Fibroblast of the aortic adventitia (primary cell): ENCODE measurements at places on chromosomes 13 and 19. TPM values are rescaled to one million over a fixed set of nuclear protein-coding genes. Genes with fewer than 3 reads are reported as not detected.

GRCh38 chr13:113860665-113861432 is 3.0 kb downstream of the GAS6 start:
- DNase-seq, result no peak

GARIN5A gene
- not detected in 2 replicates for total RNA-seq

GRCh38 chr13:24038841-24039330 is 121.6 kb upstream of the SPATA13 start:
- DNase-seq, result peak; percentile 11

DNA sequence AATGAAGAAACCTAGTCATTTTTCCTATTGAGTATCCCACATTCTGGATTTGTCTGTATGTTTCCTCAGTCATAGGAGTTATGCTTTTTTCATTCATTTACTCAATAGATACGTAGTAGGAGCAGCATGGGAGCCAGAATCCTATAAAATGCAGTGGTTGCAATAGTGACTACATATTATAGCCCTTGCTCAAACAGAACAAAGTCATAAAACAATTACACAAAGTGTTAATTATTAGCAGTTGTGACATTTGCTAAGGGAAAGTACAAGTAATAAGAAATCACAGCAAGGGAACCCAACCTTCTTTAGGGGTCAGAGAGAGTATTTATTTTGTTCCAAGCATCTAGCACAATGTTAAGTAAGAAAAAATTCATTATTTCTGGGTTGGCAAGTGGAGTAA is 27.7 kb upstream of the POU4F1 start:
- DNase-seq, result no peak

DNA sequence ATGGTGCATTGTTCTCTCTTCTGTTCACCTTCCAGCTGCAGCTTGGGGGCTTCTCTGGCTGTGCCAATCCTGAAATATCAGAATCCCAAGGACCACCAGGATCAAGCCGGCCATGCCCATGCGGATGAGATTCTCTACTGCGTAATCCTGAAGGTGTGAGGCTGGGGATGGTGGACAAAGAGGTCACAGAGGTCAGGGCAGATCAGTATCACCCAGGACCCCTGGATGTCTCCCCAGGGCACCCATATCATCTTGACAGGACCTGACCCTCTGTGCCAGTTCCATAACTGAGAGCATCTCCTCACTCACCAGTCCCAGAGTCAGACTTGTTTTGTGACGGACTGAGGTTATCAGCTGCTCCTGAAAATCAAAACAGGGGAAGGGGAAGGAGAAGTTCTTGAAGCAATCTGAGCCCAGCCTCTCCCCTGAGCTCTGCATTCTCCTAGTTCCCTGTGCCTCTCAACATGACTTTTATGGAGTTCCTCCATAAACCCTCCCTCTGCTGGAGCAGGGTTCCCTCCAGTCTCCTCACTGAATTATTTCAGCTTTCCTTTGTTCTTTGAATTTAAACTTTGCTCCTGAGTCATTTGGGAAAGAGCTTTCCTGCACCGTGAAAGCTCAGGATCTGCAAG is 5.5 kb downstream of the LILRA5 start:
- DNase-seq, result no peak

ERICH6B gene
- not detected in 2 replicates for total RNA-seq

MBD3L3 gene
- total RNA-seq, result not detected in 2 replicates

GRCh38 chr19:4877753-4878490 is 10.5 kb upstream of the PLIN3 start:
- no peak for DNase-seq

- peak; percentile 64 for DNase-seq
These were observed at the start of gene EPSTI1 for GRCh38 chr13:42991898-42992763. Gene EPSTI1, minus strand, starts transcription at chr13:42992241. Its CDS starts 76 bp downstream, at chr13:42992165.

- no peak for DNase-seq
These were observed 1.0 kb downstream of the TMEM59L start for GRCh38 chr19:18613589-18614234.

B3GNT8 gene
- total RNA-seq, result 1.5 and 2.1 TPM in 2 replicates

- DNase-seq, result no peak
These were observed 502.5 kb downstream of the PCDH17 start for GRCh38 chr13:58134012-58134411.

ZNF560 gene
- total RNA-seq, result 0.09 and 0.16 TPM in 2 replicates

GRCh38 chr19:55149078-55150003 is at the start of gene TNNT1:
Gene TNNT1, minus strand, starts transcription at chr19:55149206. Its CDS starts 2,049 bp downstream, at chr19:55147157.
- DNase-seq, result no peak

KPTN gene
- 2.5 and 2.9 TPM in 2 replicates for total RNA-seq

GPR12 gene
- 0.41 TPM in 1 of 2 replicates, not detected in the other for total RNA-seq

- DNase-seq, result peak; percentile 32
These were observed 1.0 kb upstream of the CRYL1 start for GRCh38 chr13:20526664-20527063.

NOTCH3 gene
- 39.4 and 44.4 TPM in 2 replicates for total RNA-seq
